IPS DF 19.7 (cell line): ENCODE measurements at places on chromosomes 5 and 9.

- DNase-seq, result no peak
Observed at GRCh38 chr9:6876195-6876894, 118.6 kb downstream of the KDM4C start.

DNA sequence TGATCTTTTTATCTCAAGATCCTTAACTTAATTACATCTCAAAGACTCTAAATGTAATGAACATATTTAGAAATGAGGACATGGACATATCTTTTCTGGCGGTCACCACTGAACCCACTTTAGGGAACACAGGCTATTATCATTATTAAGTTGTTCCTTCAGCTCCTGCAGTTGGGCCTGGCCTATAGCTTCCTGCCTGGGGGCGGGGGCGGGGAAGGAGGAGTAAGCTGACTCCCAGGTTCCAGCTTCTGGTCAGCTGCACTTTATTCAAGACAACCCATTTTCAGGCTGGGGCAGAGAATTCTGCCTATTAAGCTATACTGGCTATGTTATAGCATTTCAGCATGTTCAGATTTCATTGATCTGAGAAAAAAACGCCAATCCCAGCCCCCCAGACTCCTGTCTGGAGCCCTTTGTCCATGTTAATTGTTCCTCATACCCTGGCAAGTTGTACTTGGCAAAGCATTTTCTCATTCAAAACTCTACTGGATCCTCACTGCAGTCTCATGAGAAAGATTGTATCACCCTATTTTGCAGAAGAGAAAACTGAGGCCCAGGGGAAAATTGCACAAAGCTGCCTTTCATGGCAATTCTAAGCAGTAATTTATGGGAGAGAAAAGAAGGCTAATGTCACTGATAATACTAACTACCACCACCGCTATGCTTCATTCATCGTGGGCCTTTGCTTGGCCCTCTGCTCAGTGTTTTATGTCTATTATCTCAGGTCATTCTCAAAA, 25.1 kb downstream of the COL15A1 start:
- DNase-seq, result no peak

GRCh38 chr5:133362438-133362837, 249.9 kb downstream of the FSTL4 start:
- DNase-seq, result no peak

DNA sequence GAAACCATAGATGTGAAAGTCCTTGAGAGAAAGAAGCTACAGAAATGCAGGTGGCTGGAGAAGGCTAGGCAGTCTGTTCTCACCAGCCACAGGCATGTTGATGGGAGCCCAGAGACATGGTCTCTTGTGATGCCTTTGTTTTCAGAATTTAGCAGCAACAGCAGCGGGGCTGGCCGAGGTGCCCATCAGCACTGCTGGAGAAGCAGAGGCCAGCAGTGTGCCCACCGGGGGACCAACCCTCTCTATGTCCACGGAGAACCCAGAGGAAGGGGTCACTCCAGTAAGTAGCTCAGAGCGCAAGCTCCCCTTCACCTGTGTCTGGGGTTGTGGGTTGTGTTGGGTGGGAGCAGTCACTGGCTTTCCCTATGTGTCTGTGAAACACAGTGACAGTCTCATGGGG, 59.6 kb downstream of the COL15A1 start:
- no peak for DNase-seq

DNA sequence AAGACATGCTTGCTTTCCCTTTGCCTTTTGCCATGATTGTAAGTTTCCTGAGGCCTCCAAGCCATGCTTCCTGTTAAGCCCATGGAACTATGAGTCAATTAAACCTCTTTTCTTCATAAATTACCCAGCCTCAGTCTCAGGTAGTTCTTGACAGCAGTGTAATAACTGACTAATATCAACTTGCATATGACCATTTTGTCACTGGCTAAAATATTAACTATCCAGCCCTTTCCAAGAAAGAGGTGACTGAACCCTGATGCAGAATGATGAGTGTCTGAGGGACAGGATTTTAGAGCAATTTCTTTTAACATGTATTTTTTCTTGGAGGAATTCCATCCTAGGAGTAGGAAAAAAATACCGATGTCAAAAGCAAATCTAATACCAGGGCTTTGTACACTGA, 266.1 kb downstream of the SEMA5A start:
- no peak for DNase-seq

GRCh38 chr5:63043792-63044191, 465.2 kb downstream of the LRRC70 start:
- no peak for DNase-seq

DNA sequence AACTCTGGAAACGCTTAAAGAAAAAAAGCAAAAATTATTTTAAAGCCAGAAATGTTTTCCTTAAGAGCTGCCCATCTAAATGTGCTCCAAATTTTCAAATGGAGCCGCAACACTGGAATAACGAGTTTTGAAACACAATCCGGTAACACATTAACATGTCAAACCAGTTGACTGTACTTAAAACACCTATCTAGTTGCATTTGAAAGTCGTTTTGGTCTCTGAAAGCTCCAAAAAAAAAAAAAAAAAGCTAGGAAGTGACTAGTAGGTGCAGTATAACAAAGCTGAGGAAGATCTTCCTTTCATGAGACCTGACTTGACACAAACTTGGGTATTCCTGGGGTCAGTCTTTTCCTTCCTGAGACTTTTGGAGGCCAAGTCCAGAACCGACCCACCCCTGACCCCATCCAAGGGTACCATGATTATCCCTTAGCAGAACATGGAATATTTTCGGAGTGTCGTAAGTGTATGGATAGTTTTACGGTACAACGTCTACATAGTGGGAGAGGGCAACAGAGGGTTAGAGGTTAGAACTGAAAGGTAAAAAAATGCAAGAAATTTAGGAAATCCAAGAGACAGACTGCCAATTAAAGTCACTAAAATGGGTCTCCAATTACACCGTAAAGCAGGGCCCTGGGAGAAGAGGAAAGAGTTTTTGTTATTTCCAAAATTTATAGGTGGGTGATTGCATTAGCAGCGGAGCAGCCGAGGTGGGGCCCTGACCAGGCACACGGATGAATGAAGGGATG, 812 bp downstream of the CETN3 start:
- DNase-seq, result no peak

DNA sequence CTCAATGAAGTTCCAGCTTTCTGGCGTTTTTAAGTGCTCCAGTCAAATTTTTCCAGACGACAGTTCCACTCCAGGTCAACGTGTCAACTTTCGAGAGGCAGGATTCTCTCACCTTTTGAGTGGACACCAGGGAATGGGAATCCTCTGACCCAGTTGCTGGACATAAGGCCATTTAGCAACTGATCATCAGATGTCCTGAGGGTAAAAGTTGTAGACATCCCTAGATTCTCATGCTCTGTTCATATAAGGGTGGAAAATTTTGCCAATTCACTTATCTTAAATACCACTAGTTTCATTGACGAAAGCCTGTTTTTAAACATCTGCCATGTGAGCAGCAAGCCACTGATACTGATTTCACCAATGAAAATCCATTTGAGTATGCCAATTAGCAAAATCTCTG, 275.5 kb downstream of the MAST4 start:
- no peak for DNase-seq

DNA sequence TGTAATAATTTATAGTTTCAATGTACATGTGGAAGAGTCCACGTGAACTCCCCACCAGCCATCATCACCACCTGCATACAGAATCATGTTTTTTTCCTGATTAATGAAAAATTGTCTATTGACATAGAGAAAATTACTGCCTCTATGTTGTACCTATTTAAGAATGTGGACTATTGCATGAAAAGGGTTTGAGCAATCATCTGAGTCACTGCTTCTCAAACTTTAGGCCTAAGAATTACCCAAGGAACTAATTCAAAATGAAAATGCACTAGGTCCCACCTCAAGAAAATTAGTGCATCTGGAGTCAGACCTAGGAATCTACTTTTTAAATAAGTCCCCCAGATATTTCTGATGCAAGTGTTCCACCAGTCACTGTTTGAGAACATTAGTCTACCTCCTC, 709.3 kb downstream of the MAT2B start:
- no peak for DNase-seq

DNA sequence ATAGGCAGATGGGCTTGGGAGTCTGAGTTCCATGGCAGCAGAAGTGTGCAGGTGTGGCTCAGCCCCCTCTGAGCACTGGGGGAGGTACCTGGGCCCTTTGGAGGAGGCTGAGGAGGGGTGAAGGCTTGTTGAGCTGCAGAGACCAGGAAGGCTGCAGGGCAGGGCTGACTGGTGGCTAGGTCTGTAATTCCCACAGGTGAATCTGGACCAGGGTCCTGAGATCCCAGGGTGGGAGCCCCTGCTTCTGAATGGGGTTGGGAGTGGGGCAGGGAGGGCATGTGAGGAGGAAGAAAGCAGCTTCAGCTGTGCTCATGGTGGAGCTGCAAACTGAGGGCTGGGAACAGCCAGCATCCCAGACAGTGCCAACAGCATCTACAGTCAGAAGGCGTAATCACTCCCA, 111.1 kb downstream of the CACNA1B start:
- no peak for DNase-seq

DNA sequence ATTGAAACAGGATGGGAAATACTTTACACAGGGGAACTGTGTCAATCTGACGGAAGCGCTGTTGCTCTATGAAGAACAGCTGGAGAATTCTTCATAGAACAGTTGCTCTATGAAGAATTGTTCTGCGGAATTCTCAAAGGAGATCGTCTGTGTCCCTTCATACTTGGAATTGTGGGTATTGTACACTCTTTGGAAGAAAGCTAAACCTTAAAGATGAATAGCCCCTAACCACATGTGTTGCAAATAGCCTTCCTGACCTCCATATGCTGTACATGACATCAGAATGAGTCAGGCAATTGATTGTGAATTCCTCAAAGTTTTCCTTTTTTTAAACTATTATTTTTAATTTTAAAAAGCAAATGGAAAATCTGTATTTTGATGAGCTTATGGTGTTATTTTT, 15.6 kb downstream of the NIM1K start:
- no peak for DNase-seq

- no peak for DNase-seq
Observed at GRCh38 chr9:84945878-84946538, 276.5 kb downstream of the NTRK2 start.

DNA sequence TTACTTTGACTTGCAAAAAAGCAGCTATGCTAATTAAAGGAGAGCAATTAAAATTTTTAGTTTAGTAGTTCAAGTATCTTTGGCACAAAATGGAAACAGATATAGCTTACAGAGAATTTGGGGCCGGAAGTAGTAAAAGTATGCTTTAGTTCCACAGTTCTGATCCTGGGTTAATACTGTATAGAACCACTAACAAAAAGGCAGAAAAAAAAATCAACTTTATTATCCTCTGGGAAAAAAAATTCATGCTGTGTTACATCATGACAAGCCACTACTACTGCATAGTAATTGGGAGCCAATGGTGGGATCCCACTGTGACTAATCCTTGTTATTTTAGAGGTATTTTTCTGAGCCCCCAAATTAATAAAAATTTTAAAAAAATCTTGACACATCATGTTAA, 246.8 kb upstream of the PRDM9 start:
- DNase-seq, result no peak

- DNase-seq, result no peak
Observed at GRCh38 chr5:394671-395155, 48.3 kb upstream of the EXOC3 start.

- no peak for DNase-seq
Observed at GRCh38 chr5:10892911-10893215, 131.8 kb upstream of the DAP start.

- DNase-seq, result no peak
Observed at GRCh38 chr5:113713051-113713450, 199.6 kb downstream of the YTHDC2 start.

GRCh38 chr9:69036799-69037198, 1.2 kb downstream of the FXN start:
- DNase-seq, result no peak

- no peak for DNase-seq
Observed at GRCh38 chr5:142874540-142874939, 104.4 kb downstream of the ARHGAP26 start.

GRCh38 chr5:65483546-65484346, 2.0 kb upstream of the ADAMTS6 start:
- DNase-seq, result no peak

- DNase-seq, result no peak
Observed at GRCh38 chr5:173880306-173880985, 7.7 kb upstream of the CPEB4 start.

DNA sequence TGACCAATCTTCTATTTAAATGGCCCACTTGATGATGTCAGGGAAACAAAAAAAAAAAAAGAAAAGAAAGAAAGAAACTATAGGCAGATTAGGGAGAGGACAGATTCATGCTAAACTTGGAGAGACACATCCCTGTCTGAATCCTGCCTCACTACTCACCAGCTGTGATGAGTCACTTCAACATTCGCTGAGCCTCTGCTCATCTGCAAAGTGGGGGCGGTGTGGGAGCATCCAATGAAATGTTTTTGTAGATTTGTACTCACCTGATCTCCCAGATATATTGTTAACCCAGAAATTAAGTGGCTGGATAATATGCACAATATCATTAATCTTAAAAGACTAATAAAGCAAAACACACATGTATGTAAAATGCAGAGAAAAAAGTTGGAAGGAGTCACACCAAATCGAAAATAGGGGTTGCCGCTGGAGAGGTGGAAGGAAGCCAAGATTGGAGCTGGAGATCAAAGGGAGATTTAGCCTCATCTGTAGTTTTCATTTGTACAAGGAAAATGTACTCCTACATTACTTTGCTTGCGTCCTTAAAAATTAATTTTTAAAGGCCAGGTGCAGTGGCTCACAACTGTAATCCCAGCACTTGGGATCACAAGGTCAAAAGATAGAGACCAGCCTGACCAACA, 17.0 kb upstream of the ERGIC1 start:
- DNase-seq, result no peak

DNA sequence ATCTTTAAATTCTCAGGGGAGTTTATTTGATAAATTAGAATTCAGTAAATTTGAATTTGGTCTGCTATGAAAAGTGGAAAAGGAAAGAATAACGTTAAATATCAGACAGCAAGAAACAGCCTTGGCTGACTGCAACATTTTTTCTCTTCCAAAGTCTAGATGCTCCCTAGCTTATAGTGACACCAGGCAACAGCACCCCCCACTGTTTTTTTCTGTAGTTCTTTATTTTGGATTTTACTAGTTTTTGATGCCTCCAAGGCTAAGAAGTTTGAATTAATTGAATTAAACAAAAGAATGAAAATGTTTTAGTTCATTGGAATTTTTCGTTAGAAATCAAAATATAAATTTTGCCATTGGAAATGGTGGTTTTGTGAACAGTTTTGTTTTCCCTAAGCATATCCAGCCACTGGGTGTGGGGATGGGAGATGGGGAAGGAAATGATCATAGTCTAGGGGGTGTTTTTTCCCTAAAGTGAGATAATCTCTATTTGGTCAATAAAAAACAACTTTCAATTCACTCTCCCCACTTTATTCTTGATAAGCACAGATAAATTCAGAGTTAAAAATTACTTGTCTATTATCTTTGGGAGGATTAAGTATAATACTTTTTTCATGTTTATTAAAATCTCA, 199.3 kb upstream of the CD180 start:
- no peak for DNase-seq
